Lower lobe of right lung (tissue), 2 donors: ENCODE measurements at places on chromosomes 12 and 14. TPM values are rescaled to one million over a fixed set of nuclear protein-coding genes. Genes with fewer than 3 reads are reported as not detected.

BAG5 gene
- total RNA-seq, result 29.8 TPM

ALDH1L2 gene
- 9.7 TPM for total RNA-seq

RNASE12 gene
- not detected for total RNA-seq

BMAL2 gene
- 2.6 TPM for total RNA-seq

GRCh38 chr14:78310272-78310671 is 140.1 kb downstream of the NRXN3 start:
- no peak for DNase-seq

GRCh38 chr12:75774261-75775052 is 257.1 kb downstream of the PHLDA1 start:
- no peak for DNase-seq

DNA sequence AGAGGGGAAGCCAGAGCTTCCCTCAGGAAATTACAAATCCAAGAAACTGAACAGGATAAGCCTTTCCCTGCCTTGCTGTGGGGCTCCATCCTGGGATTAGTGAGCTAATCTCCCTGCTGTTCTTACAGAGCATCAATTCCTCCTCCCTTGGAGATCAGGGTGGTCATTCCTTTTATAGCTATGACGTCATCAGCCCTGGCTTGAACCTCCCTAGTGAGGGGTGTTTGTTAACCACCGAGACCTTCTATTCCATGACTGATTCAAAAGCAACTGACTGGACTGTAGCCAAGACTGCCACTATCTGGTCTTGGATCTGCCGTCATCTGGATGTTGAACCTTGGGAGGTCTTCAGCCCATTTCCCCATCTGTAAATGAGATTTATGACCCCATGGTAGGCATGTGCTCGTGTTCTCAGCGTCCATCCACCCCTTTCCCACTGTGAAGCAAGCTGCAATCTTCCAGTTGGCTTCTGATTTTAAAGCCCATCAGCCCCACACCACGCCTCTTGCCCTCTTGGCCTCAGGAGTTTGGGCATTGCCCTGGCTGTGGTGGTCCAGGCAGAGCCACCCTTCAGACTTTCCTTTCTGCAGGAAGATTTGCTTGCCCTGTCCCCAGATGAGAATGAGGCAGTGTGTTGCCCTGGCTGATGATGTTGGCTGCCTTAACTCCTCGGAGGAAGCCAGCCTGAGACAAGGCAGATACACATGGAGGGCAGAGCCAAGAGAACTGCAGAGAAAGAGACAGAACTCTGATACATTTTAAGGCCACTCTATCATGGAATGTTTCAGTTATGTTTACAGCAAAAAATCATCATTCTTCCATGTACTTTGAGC is 59.6 kb upstream of the ACTN1 start:
- no peak for DNase-seq

DNA sequence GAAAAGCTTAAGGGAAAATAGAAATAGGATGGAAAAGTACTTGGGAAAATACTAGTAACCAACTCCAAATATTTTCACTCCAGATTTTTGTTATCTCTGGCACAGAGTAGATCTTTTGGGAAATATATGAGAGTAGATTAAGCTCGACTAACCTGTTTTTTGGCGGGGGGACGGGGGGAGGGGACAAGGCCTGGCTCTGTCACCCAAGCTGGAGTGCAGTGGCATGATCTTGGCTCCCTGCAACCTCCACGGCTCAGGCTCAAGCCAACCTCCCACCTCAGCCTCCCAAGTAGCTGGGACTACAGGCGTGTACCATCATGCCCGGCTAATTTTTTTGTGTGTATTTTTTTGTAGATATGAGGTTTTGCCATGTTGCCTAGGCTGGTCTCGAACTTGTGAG is 4.8 kb downstream of the DHRS7 start:
- DNase-seq, result no peak

GRCh38 chr12:53224897-53225634 is 6.9 kb downstream of the RARG start:
- peak; percentile 26 for DNase-seq

GRCh38 chr12:109130297-109131153 is 14.1 kb downstream of the ACACB start:
- DNase-seq, result no peak

DNA sequence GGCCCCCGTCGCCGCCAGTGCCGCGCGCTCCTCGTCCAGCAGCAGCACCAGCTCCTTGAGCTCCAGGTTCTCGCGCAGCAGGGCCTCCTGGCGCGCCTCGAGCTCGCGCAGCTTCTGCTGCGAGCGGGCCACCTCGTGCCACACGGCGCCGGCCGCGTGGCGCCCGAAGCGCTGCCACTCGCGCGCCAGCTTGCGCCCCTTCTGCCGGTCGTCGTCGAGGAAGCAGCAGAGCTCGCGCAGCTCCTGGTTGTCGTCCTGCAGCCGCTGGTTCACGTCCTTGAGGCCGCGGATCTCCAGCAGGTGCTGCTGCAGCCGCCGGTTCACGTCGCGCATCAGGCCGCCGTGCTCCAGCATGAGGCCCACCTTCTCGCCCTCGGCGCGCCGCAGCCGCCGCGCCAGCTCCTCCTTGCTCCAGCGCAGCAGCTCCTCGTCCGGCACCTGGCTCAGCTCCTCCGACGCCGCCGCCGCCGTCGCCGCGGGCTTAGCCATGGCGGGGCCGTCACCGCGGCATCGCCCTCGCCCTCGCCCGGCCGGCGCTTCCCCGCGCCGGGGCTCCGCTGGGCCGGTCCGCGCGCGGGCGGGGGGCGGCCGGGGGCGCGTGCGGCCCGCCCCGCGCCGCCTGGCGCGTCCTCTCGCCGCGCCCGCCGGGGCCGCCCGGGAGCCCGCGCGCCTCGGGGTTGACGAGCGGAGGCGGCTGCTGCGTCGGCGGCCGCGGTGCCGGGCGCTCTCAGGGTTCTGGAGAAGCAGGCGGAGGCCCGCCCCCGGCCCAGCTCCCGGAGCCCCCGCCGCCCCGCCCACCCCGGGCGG is at the start of gene CCDC85C:
TSS of gene CCDC85C (minus strand) at position 737 of the 807 bp plus-strand sequence. CDS start at position 489, 248 bp downstream.
- DNase-seq, result no peak

DNA sequence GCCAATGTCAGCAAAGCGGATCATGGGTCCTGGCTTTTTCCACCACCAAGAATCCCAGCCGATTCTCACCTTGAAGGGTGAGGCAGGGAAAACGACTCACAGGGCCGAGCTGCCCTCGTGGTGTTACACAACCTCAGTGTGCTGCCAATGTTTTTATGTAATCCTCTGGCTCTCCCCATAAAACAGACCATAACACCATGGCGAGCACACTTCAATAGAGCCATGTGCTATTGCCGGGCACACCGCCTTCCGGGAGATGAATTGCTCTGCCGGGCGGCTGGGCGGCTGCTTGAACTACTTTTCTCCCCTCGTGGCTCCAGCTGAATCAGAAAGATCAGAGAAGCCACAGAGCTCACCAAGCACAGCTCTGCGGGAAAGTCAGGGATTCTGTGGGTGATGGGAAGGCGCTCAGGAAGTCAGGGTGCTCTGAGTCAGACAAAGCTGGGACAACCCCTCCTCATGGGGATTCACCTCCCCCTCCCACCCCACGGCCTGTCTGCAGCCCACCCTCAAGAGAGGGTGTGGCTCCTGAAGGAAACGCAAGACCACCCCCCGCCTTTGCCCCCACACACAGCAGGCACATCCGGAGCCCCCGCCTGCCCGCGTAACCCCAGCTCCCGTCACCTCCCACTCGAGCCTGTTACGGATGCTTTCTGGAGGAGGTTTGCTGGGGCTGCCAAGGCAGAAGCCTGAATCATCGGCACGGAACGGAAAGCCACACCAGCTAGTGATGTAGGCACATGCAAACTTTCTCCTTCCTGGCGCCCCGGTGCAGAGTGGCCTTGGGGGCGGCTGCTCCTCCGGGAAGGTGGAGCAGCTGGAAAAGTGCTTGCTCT is 1.8 kb downstream of the GALNT9 start:
- DNase-seq, result peak; percentile 53

- DNase-seq, result no peak
Measured at GRCh38 chr14:55059333-55059732, 7.9 kb downstream of the MAPK1IP1L start.

- DNase-seq, result no peak
Measured at GRCh38 chr14:89364316-89364715, 52.7 kb downstream of the FOXN3 start.
